ENCODE measurements at places on chromosomes 16 and 17.

- no peak for ATAC-seq
Measured at GRCh38 chr17:65985571-65985970, 206.4 kb downstream of the CEP112 start.

- no peak for ATAC-seq
Measured at GRCh38 chr17:41629316-41629715, 4.9 kb upstream of the KRT17 start.

DNA sequence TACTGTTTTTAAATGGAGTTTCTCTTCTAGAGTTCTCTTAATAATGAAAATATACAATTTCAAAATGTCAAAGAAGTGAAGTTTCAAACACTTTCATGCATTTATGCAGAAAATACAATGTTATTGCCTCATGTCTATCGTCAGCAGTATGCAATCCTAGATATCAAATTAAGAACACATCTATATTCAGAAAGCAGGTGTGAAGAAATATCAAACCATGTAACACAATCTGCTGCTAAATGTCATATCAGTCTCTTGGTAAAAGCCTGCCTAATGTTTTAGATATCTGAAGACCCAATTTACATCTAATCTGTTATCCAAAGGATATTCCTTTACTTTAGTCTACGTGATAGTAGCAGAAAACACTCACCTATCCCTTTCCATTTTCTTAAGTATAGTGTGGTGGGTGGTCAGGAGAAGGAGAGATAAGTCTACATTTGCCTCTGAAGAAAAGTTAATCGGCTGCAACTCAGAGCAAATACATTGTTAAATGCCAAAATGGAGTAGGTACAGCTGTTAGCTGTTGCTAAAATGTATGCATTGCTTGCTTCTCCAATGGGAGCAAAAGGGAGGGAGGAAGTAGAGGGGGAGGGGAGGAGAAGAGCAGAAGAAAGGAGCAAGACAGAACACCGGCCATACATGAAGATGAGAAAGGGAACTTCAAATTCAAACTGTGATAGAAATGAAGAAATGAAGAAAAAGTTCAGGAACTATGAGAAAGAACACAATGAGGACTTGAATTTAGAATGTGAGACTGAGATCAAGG, 64.9 kb downstream of the ITFG1 start:
- no peak for ATAC-seq

DNA sequence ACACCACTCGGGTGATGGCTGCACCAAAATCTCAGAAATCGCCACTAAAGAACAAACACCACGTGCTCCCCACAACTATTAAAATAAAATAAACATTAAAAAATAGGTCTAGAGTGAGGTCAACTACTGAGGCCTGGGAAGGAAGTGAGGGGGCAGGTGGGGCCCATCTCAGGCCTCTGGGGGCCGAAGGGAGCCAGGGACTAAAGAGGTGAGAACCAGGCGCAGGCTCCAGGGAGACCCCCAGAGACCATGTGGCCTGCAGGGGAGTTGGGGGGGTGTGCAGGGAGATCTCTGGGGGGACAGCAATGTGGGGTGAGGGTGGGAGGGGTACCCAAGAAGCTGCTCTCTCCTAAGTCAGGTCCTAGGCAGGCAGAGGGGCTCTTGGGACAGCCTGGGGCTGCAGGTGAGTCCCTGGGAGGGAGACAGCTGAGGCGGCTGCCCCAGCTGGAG, 111.3 kb upstream of the SMURF2 start:
- ATAC-seq: no peak

DNA sequence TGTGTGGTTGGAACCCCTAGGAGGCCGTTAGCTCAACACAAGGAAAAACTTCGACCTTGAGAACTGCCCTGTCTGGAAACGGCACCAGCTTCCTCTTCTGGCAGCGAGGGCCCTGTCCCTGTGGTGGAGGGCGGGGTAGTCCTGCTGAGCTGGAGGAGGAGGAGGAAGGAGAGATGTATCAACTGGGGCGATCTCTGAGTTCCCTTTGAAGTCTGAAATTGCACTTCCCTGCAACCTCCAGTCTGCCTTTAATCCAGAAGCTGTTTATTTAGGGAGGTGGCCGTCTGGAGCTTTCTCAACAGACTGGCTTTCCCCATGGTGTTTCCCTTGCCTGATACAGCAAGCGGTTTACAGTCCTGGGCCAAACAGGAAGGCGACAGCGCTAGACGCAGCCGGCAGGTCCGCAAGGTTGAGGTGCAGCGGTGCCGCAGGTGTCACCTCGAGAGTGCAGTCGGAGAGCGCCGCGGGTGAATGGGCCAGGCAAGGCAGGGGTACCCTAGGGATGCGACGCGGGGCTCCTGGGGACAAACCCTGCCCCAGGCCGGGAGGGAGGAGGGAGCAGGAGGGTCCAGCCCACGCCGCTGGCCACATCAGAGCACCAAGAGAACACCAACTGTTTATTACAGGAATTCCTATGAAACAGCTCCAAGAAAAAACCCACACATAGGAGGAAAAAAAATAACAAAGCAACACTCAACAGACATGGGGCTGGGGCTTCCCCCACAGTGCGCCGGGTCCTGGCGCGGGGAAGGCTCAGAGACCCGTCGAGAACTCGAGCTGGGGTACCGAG, 11.4 kb upstream of the MRPS23 start:
- ATAC-seq: peak; percentile 59

DNA sequence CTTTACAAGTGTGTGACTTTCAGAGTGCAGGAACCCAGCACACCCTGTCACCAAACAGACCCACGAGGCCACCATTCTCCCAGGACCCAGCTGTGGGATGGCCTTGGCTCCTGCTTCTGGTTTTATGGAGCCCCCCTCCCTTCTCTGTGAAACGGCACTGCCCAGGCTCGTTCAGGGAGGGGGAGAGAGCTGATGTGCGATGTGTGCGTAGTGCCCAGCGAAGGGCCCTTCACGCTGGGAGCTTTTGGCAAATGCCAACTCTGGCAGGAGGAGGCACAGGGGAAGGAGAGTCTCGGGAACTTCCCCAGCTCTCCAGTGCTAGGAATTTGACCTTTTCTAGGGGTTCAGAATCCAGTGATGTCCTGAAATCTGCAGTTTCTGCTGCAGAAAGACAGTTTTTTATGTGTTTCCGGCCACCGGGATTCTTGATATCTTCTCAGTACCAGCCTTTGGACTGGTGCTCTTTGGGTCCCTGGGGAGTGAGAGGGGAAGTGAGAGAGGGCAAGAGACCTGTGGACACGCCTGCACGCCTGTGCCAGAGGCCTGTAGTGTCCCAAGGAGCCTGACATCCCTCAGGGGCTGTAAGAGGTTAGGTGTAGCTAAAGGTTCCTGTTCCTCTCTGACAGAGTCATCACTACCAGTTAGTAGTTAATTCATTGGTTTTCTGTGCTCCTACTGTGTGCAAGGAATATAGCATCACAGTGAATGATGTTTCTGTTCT, 45.1 kb downstream of the CMIP start:
- no peak for ATAC-seq

- ATAC-seq: no peak
Measured at GRCh38 chr17:31902693-31903092, 1.2 kb upstream of the UTP6 start.
